Cardiac muscle cell (in vitro differentiated cells and primary cell): ENCODE measurements at places on chromosomes 3 and 15. TPM values are rescaled to one million over a fixed set of nuclear protein-coding genes. Genes with fewer than 3 reads are reported as not detected.

SOX14 gene
- total RNA-seq = not detected in 2 replicates

DNA sequence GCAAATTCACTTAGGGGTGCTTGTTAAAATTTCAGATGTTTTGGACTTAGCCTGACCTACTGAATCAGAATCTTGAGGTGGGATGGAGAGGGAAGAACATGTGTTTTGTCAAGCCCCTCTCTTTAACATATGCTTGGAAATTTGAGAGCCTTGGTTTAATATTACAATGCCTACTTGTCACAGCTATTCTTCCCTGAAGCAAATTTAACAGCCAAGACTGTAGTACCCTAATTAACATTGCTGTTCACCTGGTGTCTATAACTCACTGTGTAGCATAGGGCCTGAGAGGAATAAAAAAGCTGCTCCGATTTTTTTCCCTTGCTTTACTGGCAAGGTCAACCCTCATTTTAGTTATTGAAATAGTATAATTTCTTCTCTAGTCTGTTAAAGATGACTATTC lies 880.1 kb downstream of the CADM2 start:
- no peak overlapping the region for H3K27ac ChIP-seq
- no peaks in the 10 kb centered on the region for H3K4me1 ChIP-seq
- H3K36me3 ChIP-seq = no peaks in the 10 kb centered on the region
- H3K4me3 ChIP-seq = no peak overlapping the region
- DNase-seq = no peak

GRCh38 chr3:114872588-114872987 lies 274.5 kb downstream of the ZBTB20 start:
- H3K36me3 ChIP-seq = no peaks in the 10 kb centered on the region
- no peak overlapping the region for H3K27ac ChIP-seq

MELTF gene
- 9.0 and 17.8 TPM in 2 replicates for total RNA-seq

- no peaks in the 10 kb centered on the region for H3K36me3 ChIP-seq
- no peak overlapping the region for H3K27ac ChIP-seq
- peak; percentile 14 for DNase-seq
Measured at GRCh38 chr3:148211725-148212124, 486.0 kb upstream of the AGTR1 start.

DNA sequence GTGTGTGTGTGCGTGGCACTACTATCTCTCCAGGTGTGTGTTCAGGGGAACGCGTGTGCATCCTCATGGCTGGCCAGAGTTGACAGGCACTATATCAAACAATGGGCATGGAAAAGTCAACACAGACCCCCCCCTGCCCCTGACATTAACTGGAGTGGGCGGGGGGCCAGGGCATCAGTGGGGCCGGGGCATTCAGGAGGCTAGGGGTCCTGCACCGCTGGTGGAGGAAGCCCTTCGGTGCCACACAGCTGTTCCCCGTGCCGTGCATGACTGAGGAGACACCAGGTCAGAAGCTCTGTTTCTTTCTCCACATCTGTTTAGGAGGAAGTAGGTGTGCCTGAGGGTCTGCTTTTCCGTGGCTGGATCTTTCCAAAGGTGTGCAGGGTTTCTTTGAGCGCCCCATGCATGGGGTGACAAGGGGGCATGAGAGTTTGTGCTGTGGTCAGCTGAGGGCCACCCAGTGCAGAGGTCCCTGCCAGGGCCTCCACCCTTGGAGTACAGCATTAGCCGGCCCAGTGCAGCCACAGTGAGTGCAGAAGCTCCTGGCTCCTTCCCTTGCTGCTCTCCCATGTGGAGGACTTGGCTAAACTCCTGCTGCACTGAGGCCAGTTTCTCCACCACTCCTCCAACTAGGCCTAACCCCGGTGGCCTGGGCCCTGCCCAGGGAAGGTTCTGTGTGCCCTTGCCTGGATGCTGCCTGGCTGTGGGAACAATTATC lies 7.5 kb downstream of the C3orf22 start:
- no peak for DNase-seq
- no peak overlapping the region for H3K4me3 ChIP-seq
- H3K36me3 ChIP-seq = no peaks in the 10 kb centered on the region
- no peaks in the 10 kb centered on the region for H3K27me3 ChIP-seq
- no peak overlapping the region for H3K27ac ChIP-seq
